ENCODE measurements at places on chromosomes 2 and 18.

DNA sequence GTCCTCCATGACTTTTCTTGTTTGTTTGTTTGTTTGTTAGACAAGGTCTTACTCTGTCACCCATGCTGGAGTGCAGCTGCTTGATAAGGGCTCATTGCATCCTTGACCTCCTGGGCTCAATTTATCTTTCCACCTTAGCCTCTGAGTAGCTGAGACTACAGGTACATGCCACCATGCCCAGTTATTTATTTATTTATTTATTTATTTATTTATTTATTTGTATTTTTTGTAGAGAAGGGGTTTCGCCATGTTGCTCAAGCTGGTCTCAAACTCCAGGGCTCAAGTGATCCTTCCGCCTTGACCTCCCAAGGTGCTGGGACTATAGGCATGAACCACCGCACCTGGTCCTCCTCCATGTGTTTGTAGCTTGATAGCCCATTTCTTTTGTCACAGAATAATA lies 37.9 kb downstream of the NBEAL1 start:
- DNase-seq: no peak

- no peak for DNase-seq
Observed at GRCh38 chr2:105470979-105471378, 72.1 kb upstream of the FHL2 start.

GRCh38 chr2:231250698-231251097 lies 52.3 kb downstream of the ARMC9 start:
- DNase-seq: no peak

- DNase-seq: no peak
Observed at GRCh38 chr2:241603686-241604085, 33.3 kb downstream of the THAP4 start.

DNA sequence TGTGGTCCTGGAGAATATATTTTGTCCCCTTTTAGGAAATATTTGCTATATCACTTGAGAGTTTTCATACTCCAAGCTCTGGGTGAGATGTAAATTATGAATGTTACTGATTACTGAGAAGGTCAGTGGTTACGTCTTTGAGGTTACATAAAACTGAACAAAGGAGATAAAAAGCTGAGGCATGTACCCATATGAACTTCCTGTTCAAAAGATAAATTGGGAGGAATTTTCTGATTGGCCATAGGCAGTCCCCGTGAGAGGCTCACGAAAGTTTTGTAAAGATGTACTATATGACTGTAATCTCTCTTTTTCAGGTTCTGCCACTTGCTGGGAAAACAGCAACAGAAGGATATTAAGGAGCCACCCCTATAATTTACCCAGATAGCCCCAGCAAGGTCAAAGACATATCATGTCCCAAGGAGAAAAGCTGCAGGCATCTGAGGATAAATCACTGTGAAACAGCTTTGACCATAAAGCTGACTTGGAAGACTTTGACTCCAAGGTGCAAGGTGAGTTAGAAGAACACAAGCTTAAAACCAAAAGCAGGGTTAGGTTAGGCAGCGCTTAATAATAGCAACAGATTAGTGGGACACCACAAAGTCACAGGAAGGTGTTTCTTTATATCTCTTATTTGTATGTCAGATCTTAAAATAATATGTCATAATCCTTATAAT lies 90.4 kb downstream of the OSBPL6 start:
- no peak for DNase-seq

- DNase-seq: no peak
Observed at GRCh38 chr2:27421660-27422250, 6.7 kb upstream of the NRBP1 start.

DNA sequence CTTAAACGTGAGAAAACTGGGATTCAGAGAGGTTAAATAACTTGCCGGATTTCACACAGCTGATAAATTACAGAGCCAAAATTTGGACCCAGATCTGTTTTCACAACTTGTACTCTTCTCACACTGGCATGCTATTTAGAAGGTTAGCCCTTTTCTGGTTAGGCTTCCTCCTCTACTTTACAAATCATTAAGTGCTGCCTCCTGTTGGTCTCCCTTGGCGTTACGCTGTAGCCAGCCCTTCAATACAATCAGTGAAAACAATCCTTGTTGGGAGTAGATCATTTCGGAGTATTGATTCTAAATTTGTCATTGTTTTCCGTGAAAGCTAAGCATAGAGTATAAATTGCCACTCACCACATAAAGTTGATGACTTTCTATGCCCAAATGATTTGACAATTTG lies 153.5 kb downstream of the ARHGAP15 start:
- no peak for DNase-seq

DNA sequence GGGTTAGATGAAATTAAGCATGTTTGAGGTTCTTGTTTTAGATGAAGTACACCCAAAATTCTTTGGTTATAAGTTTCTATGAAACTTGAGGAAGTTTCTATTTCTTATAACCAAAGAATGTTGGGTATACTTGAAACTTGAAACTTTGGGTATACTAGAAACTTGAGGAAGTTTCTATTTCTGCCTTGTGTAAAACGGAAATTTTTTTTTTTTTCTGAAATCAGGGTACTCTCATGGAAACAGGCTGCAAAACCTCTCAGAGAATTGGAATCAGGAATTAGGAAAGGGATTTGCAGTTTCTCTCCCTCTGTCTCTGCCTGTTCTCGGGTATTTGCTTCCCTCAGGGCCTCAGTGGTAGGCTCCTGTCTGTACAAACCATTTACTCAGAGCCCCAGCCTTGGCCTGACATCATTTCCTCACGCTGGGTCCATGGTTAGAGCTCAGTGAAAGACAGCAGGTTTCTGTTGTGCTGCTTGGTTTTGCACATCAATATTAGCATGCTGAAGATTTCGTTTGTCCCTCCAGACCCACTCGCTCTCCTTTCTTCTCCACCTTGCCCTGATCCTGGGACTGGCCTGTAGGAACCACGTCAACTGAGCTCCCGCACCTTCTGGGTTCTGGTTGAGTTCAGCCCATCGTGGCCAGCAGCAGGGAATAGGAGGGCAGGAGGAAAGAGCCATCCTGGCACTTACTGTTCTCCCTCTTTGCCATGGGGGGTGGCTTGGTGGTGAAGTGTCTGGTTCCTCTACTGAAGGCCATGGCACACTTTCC lies 106.4 kb downstream of the POLR1A start:
- DNase-seq: no peak

- no peak for DNase-seq
Observed at GRCh38 chr2:84319581-84319980, 139.5 kb downstream of the SUCLG1 start.

GRCh38 chr2:100535855-100536254 lies 26.9 kb upstream of the PDCL3 start:
- no peak for DNase-seq

- peak; percentile 41 for DNase-seq
Observed at GRCh38 chr18:79465392-79465991, 69.8 kb downstream of the NFATC1 start.

GRCh38 chr2:30655211-30655610 lies 152.0 kb downstream of the CAPN13 start:
- no peak for DNase-seq

DNA sequence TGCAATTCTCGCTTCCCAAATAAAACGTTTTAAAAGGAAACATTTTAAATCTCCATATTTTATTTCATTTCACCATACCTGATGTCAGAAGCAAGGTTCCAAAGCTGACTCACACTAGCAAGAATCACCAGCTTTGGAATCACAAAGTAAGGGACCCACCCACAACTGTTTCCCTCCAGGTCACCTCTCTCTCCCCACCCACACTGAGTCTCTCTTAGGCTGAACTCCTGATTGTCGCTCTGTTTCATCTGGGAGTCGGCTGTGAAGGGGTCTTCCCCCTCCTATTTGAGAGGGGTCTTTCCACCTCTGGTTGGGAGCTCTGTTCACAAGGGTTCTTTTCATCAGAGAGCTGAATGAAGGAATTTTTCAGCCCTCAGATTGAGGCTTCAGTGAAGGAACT lies 128.1 kb downstream of the L3MBTL4 start:
- DNase-seq: no peak

GRCh38 chr2:60885683-60886082 lies 4.3 kb downstream of the REL start:
- no peak for DNase-seq

GRCh38 chr2:197079832-197080555 lies 153.5 kb upstream of the PGAP1 start:
- no peak for DNase-seq

DNA sequence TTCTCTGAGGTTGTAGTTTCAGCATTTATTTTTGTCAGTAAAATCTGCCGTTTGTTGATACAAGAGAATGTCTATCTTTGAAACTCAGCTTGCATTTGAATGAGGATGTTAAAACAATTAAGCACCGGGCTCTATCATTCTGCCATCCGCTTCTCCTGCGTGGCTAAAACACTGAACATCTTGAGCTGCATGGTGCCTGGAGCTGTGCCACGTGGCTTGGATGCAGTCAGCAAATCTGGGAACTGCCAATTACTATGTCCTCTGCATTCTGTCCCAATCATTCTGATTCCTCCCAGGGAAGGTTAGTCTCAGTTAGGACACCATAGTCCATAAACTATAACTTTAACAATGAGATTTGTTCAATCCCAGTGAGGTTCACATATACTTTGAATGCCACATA lies 598.4 kb downstream of the FBXO15 start:
- no peak for DNase-seq

GRCh38 chr2:42492691-42493467 lies 903 bp downstream of the KCNG3 start:
- peak; percentile 12 for DNase-seq

GRCh38 chr2:118309946-118310680 lies 221.8 kb downstream of the INSIG2 start:
- DNase-seq: peak; percentile 37

DNA sequence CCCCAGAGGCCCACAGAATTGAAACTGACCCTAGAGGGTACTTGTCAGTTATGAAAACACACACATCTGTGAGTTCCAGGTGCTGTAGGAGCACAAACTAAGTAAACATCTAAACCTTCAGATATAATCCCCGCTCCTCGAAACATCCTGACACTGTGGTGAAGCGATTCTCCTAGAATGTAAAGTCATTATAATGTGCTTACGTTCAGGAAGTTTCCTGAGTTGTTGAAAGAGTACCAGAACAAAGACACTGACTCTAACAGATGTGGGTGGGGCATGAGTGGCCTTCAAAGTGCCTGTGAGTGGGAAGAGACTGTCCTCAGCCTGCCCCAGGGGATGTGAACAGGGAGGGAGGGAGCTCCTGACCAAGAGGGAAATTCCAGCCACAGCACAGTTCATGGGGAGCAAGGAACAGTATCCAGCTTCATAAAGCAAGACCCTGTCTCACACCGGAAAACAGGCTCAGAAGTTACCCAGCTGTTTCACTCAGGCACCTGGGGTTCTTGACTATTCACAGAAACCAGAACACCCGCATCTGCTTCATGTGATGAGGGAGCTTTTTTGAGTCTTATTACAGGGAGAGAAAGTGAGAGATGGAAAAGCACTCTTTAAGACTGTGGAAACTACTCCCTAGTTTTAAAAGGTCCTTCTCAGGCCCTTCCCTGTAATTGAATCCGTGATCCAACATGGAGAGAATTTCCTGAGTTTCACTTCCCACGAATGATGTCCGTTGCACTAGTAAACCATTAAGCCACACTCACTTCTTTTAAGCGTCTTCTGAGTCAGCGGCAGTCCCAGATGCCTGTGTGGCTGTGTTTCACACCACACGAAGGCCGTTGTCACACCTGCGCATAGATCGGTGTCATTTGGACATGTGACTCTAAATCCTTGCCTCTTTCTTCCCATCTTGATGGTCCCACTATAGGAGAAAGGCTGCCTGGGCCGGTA lies 88.6 kb upstream of the EML6 start:
- DNase-seq: peak; percentile 24

DNA sequence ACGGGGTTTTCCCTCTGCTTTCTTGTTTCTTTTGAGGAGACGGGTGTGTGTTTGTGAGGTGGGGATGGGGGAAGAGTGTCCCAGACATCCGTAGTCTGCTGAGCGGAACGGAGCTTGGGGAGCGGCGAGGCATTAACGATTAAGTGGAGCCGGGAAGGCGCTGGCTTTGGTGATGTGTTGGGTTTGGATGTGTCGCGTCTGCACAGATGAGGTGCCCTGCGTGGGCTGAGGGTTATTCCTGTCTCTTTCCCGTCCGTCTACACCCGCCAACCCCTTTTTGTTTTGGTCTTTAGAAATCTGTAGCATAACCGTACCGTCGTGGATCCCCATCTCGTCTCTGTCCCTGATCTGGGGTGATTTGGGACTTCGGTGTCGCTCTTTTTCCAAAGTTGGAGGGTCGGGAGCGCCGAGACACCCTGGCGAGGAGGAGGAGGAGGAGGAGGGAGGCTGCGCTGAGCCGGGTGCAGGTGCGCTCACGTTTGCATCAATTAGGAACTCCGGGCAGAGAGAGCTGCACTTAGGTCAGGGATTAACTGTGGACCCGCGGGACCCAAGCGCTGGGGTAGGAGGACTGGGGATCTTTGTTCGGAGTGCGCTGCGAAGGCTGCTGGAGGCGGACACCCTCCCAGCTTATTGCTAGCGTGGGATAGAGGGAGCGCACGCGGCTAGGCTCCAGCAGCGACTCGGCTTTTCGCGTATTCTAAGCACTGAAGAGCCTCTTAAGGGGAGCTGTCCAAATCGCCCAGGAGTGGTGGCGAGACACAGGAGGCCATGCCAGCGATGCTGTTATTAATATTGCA lies 720.3 kb downstream of the DPP10 start:
- peak; percentile 1 for DNase-seq

GRCh38 chr2:20419752-20420151 lies 27.1 kb upstream of the RHOB start:
- no peak for DNase-seq

DNA sequence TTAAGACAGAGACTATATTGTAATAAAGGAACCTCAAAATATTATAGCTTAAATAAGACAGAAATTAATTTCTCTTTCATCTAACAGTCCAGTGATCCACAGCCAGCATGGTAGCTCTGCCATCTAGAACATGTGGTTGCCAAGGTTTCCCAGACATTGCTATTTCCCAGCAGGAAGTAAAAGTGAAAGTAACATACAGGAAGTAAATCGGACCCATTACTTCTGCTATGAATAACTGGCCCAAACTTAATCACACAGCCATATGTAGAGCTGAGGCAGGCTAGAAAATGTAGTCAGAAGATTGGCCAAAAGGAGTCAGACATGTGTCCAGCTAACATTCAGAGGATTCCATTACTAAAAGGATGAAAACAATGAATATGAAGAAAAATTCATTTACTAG lies 71.0 kb downstream of the NOL4 start:
- DNase-seq: no peak

GRCh38 chr2:30629866-30630265 lies 177.4 kb downstream of the CAPN13 start:
- DNase-seq: no peak

- no peak for DNase-seq
Observed at GRCh38 chr2:151777935-151778334, 43.7 kb upstream of the NEB start.

- peak; percentile 33 for DNase-seq
Observed at GRCh38 chr2:168466834-168467565, 10.9 kb downstream of the CERS6 start.

DNA sequence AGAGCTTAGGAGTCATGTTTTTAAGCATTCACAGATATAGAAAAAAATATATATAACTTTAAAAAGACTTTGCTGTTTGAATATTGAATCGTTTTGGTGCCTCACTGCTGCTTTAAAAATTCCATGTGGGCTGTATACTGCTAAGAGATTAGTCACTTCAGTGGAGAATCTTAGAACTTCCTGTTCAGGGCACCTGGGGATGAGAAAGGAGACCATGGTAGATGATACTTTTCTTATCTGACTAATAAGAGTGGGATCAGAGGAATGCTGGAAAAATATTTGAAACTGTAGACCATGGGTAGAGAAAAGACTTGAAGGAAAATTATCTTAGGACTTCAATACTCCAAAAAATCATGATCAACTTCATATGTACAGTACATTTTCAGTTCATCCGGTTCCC lies 442.2 kb upstream of the SETBP1 start:
- DNase-seq: no peak
